Natural killer cell (primary cell): ENCODE measurements at places on chromosomes 7 and 10. TPM values are rescaled to one million over a fixed set of nuclear protein-coding genes. Genes with fewer than 3 reads are reported as not detected.

DNA sequence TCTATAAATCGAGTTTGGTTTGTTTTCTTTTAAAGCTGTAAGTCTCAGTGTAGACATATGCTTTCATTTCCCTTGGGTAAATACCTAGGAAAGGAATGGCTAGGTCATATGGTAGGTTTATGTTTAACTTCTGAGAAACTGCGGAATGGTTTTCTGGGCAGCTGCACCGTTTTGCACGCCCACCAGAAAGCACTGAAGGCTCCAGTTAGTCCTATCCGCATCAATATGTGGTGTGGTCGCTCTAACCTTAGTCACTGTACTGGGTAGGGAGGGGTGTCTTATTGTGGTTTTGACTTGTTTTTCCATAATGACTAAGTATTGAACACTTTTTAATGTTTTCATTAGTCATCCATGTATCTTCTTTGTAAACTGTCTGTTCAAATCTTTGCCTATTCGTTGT, 279.5 kb upstream of the AKR1E2 start:
- H3K4me1 ChIP-seq = no peaks in the 10 kb centered on the region
- DNase-seq = no peak
- H3K4me3 ChIP-seq = no peak overlapping the region
- H3K27me3 ChIP-seq = no peaks in the 10 kb centered on the region
- H3K27ac ChIP-seq = no peak overlapping the region

DNA sequence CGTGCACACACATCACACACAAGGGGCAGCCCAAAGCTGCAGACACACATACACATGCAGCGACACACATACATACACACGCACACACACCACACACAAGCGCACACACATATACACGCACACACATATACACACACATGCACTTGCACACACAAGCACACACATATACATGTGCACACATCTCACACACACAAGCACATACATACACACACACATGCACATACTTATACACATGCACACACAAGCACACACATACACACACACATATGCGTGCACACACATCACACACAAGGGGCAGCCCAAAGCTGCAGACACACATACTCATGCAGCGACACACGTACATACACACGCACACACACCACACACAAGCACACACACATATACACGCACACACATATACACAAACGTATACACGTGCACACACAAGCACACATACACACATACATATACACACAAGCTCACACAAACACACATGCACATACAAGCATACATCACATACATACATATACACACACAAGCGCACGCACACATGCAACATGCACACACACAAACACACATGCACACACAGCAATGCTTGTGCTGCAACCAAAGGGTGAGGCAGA, 178.8 kb upstream of the PFKP start:
- H3K27me3 ChIP-seq = no peaks in the 10 kb centered on the region
- no peak for DNase-seq
- H3K4me1 ChIP-seq = no peaks in the 10 kb centered on the region
- no peak overlapping the region for H3K4me3 ChIP-seq

- no peak for DNase-seq
- H3K27me3 ChIP-seq = no peaks in the 10 kb centered on the region
- H3K27ac ChIP-seq = no peak overlapping the region
- H3K4me3 ChIP-seq = no peak overlapping the region
- no peaks in the 10 kb centered on the region for H3K36me3 ChIP-seq
These were observed 34.5 kb upstream of the EGR2 start for GRCh38 chr10:62850646-62851045.

- peaks cover 11% of the 10 kb centered on the region for H3K36me3 ChIP-seq
- peaks cover 34% of the 10 kb centered on the region for H3K4me1 ChIP-seq
- peak within 1 kb of the TSS; percentile 75 for H3K4me3 ChIP-seq
- DNase-seq = no peak
These were observed at the start of gene IFIT2 for GRCh38 chr10:89301721-89302445. Gene IFIT2, plus strand, starts transcription at chr10:89302046. Its CDS starts 78 bp downstream, at chr10:89302124.

GRCh38 chr10:55233090-55233489, 432.1 kb upstream of the PCDH15 start:
- H3K27me3 ChIP-seq = no peaks in the 10 kb centered on the region
- H3K27ac ChIP-seq = no peak overlapping the region
- H3K36me3 ChIP-seq = no peaks in the 10 kb centered on the region
- H3K4me3 ChIP-seq = no peak overlapping the region

- no peak overlapping the region for H3K27ac ChIP-seq
- no peaks in the 10 kb centered on the region for H3K4me1 ChIP-seq
- no peak for DNase-seq
- no peak overlapping the region for H3K4me3 ChIP-seq
These were observed 363.4 kb upstream of the PFKP start for GRCh38 chr10:2703953-2704352.

GRCh38 chr7:312424-312823, 22.5 kb downstream of the FOXL3 start:
- DNase-seq = no peak
- peaks cover 2% of the 10 kb centered on the region for H3K27me3 ChIP-seq
- no peak overlapping the region for H3K4me3 ChIP-seq
- H3K36me3 ChIP-seq = no peaks in the 10 kb centered on the region
- no peaks in the 10 kb centered on the region for H3K4me1 ChIP-seq

DNA sequence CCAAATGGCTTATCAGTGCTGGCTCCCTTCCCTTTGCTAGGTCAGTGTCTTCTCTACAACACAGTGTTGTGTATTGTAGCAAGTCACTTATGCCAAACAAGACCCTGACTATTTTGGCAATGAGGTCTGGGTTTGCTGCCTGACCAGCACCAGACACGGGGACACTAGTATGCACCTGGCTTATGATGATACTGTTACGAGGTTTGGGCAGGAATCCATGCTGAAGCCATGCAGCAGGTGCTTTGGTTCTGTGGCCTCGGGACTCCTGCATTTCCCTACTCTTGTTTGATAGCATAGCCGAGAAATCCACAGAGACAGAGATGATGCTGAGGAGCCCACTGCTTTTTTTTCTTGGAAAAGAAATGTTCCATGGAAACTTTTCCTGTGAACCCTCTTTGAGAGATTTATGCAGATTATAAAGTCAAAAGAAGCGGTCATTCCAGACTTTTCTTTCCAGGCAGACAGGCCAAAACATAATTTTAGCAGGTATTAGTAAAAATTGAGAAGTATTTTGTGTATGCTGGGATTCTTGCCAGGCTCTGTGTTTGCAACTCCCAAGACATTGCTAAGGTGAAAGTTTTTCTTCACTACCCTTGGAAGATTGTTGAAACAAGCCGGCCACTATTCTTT, 291.1 kb downstream of the BBS9 start:
- no peak overlapping the region for H3K4me3 ChIP-seq
- no peaks in the 10 kb centered on the region for H3K36me3 ChIP-seq
- H3K4me1 ChIP-seq = no peaks in the 10 kb centered on the region
- H3K27me3 ChIP-seq = no peaks in the 10 kb centered on the region
- no peak for DNase-seq

- peaks cover 68% of the 10 kb centered on the region for H3K4me1 ChIP-seq
- peaks cover under 1% of the 10 kb centered on the region for H3K36me3 ChIP-seq
- H3K27me3 ChIP-seq = no peaks in the 10 kb centered on the region
- no peak for DNase-seq
These were observed 33.1 kb downstream of the PIP4K2A start for GRCh38 chr10:22681301-22681700.

GRCh38 chr10:89505640-89506275, 29.6 kb downstream of the SLC16A12 start:
- peaks cover 2% of the 10 kb centered on the region for H3K27me3 ChIP-seq
- DNase-seq = no peak
- H3K4me1 ChIP-seq = no peaks in the 10 kb centered on the region
- H3K36me3 ChIP-seq = no peaks in the 10 kb centered on the region
- no peak overlapping the region for H3K4me3 ChIP-seq

- DNase-seq = no peak
- H3K27ac ChIP-seq = no peak overlapping the region
- no peaks in the 10 kb centered on the region for H3K4me1 ChIP-seq
These were observed 365.1 kb downstream of the WDR11 start for GRCh38 chr10:121216295-121216694.

DNA sequence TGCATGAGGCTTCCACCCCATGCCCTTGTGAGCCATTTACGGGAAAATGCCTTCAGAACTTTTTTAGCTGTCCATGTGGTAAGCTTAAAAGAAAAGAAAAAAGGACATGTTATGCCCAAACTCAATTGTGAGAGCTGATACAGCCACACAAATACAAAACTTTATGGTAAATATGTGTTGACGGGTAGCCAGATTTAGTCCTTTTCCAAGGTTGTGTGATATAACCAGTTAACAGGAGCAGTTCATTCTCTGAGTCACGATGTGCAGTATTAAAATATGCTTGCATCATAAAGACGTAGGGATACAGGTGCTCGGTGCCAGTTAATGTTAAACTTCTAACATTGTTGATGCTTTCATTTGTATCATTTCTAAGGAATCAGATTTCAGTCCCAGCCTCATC, 350.4 kb downstream of the DNAJB6 start:
- no peak overlapping the region for H3K27ac ChIP-seq
- H3K4me3 ChIP-seq = no peak overlapping the region
- H3K27me3 ChIP-seq = peaks cover 42% of the 10 kb centered on the region
- no peaks in the 10 kb centered on the region for H3K36me3 ChIP-seq

DNA sequence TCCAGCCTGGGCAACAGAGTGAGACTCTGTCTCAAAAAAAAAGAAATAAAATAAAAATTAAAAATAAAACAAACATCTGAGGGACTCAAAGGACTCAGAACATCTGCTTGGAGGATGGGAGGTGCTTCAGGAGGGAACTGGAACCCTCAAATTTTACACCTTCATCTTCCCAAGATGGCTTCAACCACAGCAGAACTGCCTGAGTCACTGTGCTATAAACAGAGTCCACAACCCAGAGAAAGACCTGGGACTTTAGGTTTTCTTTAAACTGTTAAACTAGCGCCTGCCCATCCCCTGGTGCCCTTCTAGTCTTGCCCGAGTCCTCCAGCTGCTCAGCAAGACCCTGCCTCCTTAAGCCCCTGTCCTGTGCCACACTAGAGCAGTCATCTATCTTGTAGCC, 40.8 kb downstream of the RGS10 start:
- no peak overlapping the region for H3K4me3 ChIP-seq
- peaks cover 38% of the 10 kb centered on the region for H3K4me1 ChIP-seq
- no peaks in the 10 kb centered on the region for H3K36me3 ChIP-seq
- H3K27me3 ChIP-seq = no peaks in the 10 kb centered on the region
- no peak for DNase-seq

DNA sequence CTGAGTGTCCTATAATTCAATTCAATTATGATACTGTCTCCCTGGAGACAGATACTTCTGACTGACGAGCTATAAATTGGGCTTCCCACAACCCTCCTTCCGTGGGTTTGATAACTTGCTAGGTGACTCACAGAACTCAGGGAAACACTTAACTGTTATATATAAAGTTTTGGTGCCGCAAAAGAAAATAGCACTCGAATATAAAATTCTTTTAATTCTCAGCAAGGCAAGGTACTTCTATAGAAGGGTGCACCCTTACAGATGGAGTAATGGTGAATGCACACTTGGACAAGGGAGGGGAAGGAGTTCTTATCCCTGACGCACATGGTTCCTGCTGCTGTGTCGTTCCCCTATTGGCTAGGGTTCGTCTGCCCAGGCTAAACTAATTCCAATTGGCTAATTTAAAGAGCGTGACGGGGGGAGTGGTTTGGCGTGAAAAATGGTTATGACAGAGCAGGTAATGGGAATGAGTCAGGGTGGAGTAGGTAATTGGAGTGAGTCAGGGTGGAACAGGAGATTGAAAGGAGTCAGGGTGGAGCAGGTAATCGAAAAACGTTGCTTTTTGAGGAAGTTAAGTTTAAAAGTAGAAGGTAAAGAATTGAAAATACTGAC, 20.8 kb upstream of the GHITM start:
- no peak overlapping the region for H3K4me3 ChIP-seq
- H3K27me3 ChIP-seq = no peaks in the 10 kb centered on the region
- no peaks in the 10 kb centered on the region for H3K4me1 ChIP-seq
- H3K27ac ChIP-seq = no peak overlapping the region
- no peaks in the 10 kb centered on the region for H3K36me3 ChIP-seq

Gene KCP
- total RNA-seq = not detected

Gene ZNF425
- 1.7 TPM for total RNA-seq

Gene CALN1
- not detected for total RNA-seq

Gene OPALIN
- total RNA-seq = not detected

Gene PRDX3
- total RNA-seq = 17.4 TPM
